ENCODE measurements at places on chromosomes 16 and 17.

DNA sequence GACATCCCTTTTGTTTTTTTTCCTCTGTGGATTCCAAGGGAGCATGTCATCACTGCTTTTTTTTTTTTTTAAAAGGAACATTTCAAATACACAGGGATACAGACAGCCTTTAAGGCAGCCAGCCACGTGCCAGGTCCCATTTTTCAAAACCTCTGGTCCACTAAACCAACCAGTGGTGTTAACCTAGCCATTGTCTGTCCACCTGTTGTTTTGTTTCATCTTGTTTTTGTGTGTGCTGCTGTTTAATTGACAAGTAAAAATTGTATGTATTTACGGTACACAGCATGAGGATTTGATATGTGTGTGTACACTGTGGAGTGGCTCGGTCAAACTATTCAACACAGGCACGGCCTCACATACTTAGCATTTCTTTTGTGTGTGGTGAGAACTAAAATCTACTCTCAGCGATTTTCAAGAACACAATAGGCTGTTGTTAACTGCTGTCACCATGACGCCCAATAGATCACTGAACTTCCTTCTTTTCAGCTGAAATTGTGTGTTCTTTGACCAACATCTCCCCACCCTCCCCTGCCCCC lies 19.2 kb downstream of the TMEM114 start:
- DNase-seq, result peak; percentile 80

DNA sequence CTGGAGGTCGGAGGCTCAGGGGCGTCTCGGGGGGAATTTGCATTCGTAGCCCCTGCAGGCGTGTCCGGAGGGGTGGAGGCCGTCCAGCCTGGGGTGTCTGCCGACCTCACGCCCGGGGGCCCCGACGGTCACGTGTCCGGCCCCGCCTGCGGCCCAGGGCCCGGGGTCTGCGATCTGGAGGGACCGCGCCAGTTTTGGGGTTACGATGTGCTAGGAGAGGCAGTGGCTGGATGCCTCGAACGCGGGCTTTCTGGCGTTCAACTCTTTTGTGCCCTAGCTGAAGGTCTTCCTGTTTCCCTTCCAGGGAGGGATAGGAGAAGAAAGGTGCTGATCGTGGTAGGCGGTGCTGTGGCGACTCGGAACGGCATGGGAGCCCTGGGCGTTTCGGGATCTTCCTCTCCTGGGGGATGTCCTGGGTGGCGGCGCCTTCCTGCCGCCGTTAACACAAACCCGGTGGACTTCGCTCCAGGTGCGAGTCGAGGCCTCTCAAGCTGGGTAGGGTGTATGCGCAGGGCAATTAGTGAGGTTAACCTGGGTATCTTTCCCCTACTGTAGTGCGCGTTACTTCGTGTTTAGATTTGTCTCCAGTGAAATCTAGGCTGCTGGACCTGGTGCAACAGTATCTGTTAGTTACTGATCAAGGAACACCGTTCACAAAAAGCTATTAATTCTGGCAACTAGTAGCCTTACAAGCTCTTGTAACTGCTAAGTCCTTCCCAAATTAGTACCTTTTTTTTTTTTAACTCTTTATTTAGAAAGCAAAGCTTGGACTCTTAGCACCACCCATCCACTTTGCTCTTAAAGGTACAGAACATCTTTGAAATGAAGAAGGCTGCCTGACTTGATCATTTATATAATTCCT lies 1.3 kb downstream of the AKAP1 start:
- no peak for DNase-seq

GRCh38 chr17:66044083-66044482 lies 147.8 kb downstream of the CEP112 start:
- DNase-seq, result no peak

DNA sequence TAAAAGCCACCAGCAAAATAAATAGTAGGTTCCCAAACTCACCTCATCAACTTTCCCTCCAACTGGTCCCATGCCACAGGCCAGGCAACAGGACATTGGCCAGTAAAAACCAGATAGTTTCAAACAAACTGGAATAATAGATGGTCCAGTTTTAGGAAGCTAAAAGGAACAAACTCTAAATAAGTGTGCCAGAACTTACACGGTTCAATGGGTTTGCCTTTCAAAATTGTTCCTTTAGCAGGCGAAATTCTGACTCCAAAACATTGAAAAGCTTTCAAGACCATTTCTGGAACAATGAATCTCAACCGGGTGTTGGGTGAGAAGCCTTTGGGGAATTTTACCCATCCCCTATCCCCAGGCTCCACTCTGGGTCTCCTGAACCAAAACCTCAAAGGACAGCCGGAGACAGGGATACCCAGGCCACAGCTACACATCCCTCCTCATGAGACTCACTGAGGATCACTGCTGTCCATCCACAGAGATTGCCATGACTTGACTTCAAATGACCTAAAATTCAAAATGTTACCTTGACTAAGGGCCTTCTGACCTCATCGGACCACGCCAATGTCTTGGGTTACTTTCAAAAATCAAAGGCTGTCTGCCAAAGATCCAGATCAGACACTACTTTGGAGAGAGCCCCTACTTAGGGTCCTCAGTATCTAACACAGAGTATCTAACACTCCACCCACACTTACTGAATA lies 13.0 kb downstream of the AXIN2 start:
- DNase-seq, result no peak

DNA sequence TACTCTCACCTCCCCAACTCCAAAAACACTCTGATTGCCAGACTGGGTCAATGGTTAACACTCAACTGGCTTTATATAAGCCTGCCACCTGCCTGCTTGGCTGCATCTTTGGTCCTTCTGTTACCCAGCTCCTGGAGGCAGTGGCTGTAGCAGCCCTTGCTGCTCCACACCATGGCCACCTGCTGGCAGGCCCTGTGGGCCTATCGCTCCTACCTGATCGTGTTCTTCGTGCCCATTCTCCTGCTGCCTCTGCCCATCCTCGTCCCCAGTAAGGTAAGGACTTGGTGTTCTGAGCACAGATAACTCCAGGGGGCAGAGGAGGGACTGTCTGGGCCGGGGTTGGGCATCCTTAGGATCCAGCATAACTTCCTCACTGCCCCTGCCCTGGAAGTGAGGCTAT lies at the start of gene SLC13A2:
Gene SLC13A2, plus strand, starts transcription at position 103 of the 400 bp plus-strand sequence. Its CDS starts 69 bp downstream, at position 172.
- no peak for DNase-seq

GRCh38 chr17:64074704-64075426 lies 54.4 kb upstream of the ICAM2 start:
- DNase-seq, result no peak

- DNase-seq, result no peak
Measured at GRCh38 chr16:55081622-55082590, 151.2 kb downstream of the IRX5 start.

DNA sequence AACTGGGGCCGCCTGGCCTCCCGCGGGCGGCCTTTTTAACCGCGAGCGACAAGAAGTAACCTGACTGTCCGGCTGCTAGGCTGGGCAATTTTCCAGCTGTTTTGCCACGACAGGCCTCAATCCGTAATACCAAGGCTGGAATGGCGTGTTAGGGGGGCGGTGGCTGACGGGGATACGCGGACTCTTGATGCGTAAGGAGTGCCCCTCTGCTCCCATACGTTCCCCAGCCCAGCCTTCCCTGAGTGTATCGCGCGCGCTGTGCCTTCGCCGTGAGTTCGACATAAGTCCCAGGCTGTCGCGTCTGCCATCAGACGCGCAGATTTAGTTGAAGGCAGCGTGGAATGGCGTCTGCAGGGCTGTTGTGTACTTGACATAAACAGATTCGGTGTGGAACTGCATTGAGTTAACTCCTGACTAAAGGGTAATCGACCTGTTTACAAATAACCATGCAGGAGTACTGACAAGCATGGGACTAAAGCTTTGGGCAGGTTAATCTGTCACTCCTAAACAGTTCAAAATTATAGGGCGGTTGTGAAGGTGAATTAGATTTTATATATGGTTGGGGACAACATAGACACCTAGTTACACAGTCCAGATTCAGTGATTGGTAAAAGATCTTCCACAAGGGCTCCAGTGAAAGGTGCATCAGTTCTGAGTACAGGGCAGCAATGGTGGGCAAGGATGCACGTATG lies 16.6 kb upstream of the ERN1 start:
- DNase-seq, result peak; percentile 72

- DNase-seq, result no peak
Measured at GRCh38 chr16:873243-873661, 72.7 kb upstream of the GNG13 start.

DNA sequence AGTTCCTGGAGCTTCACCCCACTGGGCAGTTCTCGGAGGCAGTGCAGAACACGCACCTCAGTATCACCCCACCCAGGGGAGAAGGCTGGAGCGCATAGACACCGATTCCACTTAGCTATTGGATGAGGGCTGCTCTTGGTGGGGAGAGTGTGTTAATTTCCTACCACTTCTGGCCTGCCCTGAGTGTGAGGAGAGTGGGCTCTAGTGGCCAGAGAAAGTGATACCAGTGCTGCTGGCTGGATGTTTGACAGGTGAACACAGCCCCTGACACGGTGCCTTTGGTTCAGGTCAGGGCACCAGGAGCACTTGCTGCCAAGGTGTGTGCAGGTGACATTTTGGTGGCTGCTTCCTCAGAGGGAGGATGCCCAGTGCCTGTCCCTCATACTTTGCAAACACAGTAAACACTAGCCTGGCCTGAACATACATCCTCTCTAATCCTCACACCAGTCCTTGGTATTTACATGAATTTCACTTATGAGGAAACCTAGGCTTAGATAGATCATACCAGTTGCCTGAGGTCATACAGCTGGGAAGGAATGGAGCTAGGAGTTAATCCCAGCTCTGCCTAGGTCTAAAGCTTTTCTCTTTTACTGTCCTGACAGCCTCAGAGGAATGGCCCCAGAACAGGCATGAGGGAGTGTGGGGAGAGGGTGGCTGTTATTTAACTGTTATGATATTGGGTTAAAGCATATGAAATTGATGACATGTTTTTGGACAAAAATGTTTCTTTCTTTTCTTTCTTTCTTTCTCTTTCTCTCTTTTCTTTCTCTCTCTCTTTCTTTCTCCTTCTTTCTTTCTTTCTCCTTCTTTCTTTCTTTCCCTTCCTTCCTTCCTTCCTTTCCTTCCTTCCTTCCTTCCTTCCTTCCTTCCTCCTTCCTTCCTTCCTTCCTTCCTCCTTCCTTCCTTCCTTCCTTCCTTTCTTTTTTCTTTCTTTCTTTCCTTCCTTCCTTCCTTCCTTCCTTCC lies 21.0 kb upstream of the ITGAX start:
- DNase-seq, result peak; percentile 5

GRCh38 chr16:17278988-17279387 lies 191.8 kb downstream of the XYLT1 start:
- no peak for DNase-seq

- DNase-seq, result no peak
Measured at GRCh38 chr17:72472106-72472505, 351.3 kb downstream of the SOX9 start.

GRCh38 chr17:53891726-53892125 lies 69.0 kb downstream of the KIF2B start:
- DNase-seq, result no peak

DNA sequence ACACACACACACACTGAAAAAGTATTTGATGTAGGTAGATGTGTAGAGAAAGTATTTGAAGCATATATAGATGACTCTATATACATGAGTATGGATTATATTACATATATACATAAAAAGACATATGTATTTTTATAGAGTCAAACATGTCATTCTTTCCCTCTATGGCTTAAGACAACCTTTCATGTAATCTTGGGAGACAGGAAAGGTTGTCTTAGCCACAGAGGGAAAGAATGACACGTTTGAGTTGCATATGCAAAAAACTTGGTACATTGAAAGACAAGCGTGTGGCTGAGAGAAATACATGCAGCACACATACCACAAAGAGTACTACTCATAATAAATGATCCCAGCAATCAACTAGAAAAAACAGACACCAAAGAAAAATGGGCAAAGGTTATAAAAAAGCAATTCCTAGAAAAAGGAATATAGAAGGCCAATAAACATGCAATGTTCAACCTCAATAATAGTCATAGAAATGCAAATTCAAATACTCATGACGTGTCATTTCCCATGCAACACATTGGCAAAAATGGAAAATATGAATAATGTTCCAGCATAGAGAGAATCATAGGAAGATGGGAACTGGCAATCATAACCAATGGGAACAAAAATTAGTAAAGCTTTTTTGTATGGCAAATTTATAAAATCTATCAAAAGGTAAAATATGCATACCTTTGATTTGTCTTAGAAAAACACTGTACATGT lies 69.0 kb downstream of the SPECC1 start:
- no peak for DNase-seq

- no peak for DNase-seq
Measured at GRCh38 chr16:13070268-13070667, 168.9 kb downstream of the SHISA9 start.

GRCh38 chr17:7579834-7580603 lies 581 bp downstream of the CD68 start:
- DNase-seq, result no peak

- no peak for DNase-seq
Measured at GRCh38 chr16:26645614-26646013, 421.1 kb upstream of the C16orf82 start.

DNA sequence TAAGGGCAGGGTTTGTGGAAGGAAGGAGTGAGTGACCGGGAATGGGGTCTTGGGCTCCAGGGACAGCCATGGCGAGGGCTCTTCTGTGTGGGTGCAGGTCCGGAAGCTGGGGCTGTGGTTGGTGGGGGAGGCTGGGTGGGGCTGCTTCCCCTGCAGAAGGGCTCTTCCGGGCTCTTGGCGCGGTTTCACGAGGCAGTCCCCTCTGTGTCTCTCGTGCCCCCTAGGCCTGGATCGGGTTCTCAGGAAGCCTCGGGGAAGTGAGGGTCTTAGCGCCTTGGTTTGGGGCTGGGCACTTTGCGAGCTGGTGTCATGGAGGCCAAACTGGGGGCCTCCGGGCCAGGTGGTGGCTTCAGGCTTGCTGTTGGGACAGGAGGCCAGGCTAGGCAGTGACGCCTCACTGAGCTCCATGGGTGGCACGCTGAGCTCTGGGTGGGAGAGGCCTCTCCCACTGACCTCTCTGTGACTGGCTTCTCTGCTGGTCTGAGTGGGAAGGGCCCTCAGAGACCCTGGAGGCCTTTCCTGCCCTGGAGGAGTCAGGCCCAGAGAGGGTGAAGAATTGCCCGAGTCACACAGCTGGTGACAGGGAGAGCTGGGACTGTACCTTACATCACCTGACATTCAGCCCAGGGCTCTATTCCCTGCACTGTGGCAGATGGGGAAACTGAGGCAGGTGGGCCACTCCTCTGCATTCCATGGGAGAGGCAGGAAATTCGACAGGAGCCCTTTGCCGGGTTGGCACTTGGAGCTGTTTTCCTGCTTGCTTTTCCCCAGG lies 8.2 kb downstream of the ADCY7 start:
- no peak for DNase-seq

DNA sequence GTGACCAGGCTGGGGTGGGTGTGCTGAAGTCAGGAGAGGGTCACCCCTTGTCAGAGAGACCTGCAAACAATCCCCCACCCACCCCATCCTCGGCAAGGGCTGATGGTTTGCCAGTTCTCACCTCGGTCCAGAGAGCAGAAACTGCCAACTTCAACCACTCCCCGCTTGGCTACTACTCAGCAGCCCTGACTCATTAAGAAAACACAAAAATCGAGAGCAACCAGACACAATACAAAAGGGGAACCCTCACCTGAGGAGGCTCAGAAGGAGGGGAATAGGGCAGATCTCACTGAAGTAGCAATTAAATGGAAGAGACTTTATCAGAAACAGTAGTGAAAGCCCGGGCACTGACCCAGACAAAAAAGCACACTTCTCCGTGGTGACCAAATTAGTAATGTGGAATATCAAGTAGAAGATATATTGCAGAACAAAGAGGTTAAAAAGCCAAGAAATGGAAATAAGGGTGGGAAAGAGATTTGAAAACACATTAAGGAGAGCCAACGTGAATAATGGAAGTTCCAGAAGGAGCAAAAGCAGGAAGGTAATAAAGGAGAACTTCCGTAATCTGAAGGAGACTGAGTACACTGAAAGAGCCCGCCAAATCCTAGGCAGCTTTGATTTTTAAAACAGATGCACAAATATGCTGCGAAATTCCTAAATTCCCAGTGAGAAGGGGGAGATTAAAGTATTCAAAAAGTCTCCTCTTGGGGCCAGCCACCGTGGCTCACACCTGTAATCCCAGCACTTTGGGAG lies 23.6 kb downstream of the CENPV start:
- peak; percentile 39 for DNase-seq

Data from fibroblast of skin of back (primary cell).